ENCODE measurements at places on chromosomes 16 and 17. TPM values are rescaled to one million over a fixed set of nuclear protein-coding genes. Genes with fewer than 3 reads are reported as not detected.

TNS4 gene
- total RNA-seq: 127 TPM

HAGHL gene
- 19.4 TPM for total RNA-seq

RAB11FIP4 gene
- 4.2 TPM for total RNA-seq

GRCh38 chr17:9994761-9995160 lies 89.7 kb upstream of the RCVRN start:
- H3K27ac ChIP-seq: no peak overlapping the region
- no peaks in the 10 kb centered on the region for H3K36me3 ChIP-seq
- H3K27me3 ChIP-seq: peaks cover 15% of the 10 kb centered on the region
- no peak overlapping the region for H3K4me3 ChIP-seq
- no peak for DNase-seq
- H3K4me1 ChIP-seq: no peaks in the 10 kb centered on the region

DNA sequence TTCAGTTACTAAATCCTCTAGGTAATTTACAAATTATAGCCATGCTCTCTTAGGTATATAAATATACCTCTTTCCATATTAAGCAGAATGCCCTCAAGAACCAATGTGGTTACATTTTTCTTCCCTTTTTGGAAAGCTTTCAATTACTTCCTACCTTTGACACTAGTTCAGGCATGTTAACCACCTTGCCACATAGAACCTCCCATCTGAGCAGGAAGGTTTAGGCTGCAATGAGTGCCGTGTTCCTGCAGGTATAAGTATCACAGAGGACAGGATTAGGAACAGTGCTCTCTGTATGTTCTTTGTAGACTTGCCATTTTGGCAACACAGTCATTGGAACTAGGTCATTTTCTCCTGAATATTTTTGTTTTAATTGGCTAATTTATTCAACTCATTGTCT lies 20.1 kb downstream of the KRT25 start:
- H3K27ac ChIP-seq: no peak overlapping the region
- no peaks in the 10 kb centered on the region for H3K36me3 ChIP-seq
- peaks cover 8% of the 10 kb centered on the region for H3K27me3 ChIP-seq
- no peak for DNase-seq

- H3K36me3 ChIP-seq: no peaks in the 10 kb centered on the region
- peaks cover 30% of the 10 kb centered on the region for H3K4me1 ChIP-seq
- peak overlapping the region; percentile 11 for H3K27ac ChIP-seq
- no peaks in the 10 kb centered on the region for H3K27me3 ChIP-seq
- DNase-seq: peak; percentile 78
- no peak overlapping the region for H3K4me3 ChIP-seq
Observed at GRCh38 chr17:75557075-75557851, 30.3 kb upstream of the MYO15B start.

DNA sequence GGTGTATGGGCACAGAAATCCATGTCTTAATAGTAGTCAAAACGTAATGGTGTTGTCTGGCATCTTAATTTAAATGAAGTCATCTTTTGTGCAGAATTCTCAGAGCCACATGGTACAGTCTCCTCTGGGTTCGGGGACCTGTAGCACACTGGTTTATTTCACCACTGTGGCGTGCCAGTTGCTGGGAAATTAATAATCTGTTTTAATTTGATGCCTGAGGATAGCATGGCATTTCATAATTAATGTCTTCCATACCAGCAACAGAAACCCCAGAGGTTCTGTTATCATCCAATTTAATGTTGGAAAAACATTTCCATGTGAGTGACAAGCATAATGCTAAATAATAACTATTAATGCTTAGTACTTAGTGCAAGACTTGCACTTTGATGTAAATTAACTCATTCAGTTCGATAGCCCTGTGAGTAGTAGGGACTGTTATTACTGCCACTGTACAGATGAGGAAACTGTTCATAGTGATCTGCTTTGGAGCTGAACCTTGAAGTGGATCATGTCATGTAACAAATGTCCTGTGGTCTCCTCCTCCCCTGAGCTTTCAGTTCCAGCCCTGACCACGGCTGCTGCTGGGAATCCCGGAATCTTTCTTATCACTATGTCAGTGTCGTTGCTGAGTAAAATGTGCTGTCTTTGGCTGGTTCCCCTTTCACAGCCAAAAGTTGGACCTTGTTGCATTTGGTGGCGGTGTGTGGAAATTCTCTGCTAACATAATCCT lies 51.2 kb downstream of the SNX29 start:
- H3K27me3 ChIP-seq: no peaks in the 10 kb centered on the region
- no peak for DNase-seq
- no peaks in the 10 kb centered on the region for H3K36me3 ChIP-seq
- peak overlapping the region; percentile 63 for H3K4me3 ChIP-seq

GRCh38 chr17:69175625-69176456 lies 34.1 kb upstream of the ABCA6 start:
- H3K27ac ChIP-seq: peak overlapping the region; percentile 83
- H3K4me1 ChIP-seq: peaks cover 24% of the 10 kb centered on the region
- H3K27me3 ChIP-seq: no peaks in the 10 kb centered on the region
- H3K4me3 ChIP-seq: peak overlapping the region; percentile 27

DNA sequence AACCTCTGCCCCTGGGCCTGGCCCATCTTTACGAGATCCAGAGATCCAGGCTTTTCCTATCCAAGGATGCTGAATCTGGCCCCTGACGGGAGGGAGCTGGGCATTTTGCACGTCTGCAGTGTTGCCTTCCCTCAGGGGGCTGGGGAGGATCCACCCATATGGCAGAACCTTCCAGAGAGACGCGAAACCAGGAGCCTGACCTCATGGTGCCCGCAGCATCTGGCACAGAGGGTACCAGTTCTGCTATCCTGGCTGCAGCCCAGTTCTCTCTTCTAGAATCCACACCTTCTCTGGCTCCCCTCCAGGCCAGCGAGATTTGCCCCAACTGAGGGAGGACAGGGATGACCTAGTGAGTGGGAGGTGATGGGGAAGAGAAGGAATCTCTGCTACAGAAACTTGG lies 20.5 kb upstream of the ZNF652 start:
- H3K36me3 ChIP-seq: no peaks in the 10 kb centered on the region
- H3K4me1 ChIP-seq: no peaks in the 10 kb centered on the region
- H3K27ac ChIP-seq: no peak overlapping the region
- H3K27me3 ChIP-seq: no peaks in the 10 kb centered on the region
- H3K4me3 ChIP-seq: no peak overlapping the region

GRCh38 chr16:23334457-23334853 lies 32.4 kb downstream of the SCNN1B start:
- no peaks in the 10 kb centered on the region for H3K36me3 ChIP-seq
- no peak overlapping the region for H3K4me3 ChIP-seq
- no peaks in the 10 kb centered on the region for H3K27me3 ChIP-seq
- H3K4me1 ChIP-seq: peaks cover 12% of the 10 kb centered on the region

- no peak overlapping the region for H3K4me3 ChIP-seq
- no peaks in the 10 kb centered on the region for H3K4me1 ChIP-seq
Observed at GRCh38 chr17:39973496-39973895, 7.1 kb upstream of the PSMD3 start.

DNA sequence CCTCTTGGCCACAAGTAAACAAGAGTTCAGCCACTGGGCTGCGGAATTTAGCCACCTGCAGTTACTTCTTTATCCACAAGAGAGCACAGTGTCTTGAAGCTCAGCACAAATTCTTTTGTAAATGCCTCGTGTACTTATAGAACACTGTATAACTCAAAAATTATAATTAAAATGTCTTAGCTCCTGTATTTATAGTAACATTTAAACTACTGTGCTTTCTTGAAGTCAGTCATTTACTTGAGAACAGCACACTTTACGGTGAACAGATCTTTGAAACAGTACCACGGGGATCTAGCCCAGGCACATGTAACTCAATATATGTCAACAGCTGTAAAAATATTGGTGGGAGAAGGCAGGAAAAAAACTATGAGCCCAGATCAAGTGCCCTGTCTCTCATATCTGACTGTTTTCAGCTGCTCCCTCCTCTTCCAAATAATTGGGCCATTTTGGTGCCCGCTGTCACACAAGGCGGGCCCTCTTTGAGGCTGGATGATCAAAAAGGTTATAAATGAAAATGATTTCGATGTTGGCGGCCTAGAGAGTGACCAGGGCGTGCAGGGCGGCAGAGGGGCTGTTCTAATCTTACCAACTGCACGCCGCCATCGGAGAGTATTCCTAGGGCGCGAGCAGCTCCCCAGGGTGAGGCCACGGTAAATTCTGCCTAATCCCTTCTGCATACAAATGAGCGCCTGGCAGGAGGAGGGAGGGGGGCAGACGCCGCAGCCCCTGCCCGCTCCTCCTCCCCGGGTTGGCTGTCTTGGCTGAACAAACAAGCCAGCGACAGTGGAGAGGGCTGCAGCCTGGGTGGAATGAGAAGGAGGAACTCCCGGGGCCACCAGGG lies 183.2 kb downstream of the C16orf78 start:
- H3K27me3 ChIP-seq: peaks cover 13% of the 10 kb centered on the region
- H3K27ac ChIP-seq: no peak overlapping the region
- H3K4me3 ChIP-seq: no peak overlapping the region
- no peaks in the 10 kb centered on the region for H3K36me3 ChIP-seq
- DNase-seq: peak; percentile 28
- H3K4me1 ChIP-seq: no peaks in the 10 kb centered on the region

- DNase-seq: no peak
- no peak overlapping the region for H3K27ac ChIP-seq
- H3K4me1 ChIP-seq: peaks cover 36% of the 10 kb centered on the region
- H3K4me3 ChIP-seq: no peak overlapping the region
Observed at GRCh38 chr16:3874794-3875692, 5.5 kb downstream of the CREBBP start.

- no peak overlapping the region for H3K4me3 ChIP-seq
- no peaks in the 10 kb centered on the region for H3K4me1 ChIP-seq
- H3K27ac ChIP-seq: no peak overlapping the region
- no peaks in the 10 kb centered on the region for H3K36me3 ChIP-seq
Observed at GRCh38 chr17:79539944-79540705, 70.7 kb downstream of the RBFOX3 start.
